Fibroblast of skin of scalp (primary cell): ENCODE measurements at places on chromosomes 3 and 15.

- DNase-seq: peak; percentile 93
Observed at GRCh38 chr3:172749230-172749965, 1.1 kb upstream of the ECT2 start.

GRCh38 chr3:119408243-119408950, 55.0 kb downstream of the TMEM39A start:
- DNase-seq: no peak

DNA sequence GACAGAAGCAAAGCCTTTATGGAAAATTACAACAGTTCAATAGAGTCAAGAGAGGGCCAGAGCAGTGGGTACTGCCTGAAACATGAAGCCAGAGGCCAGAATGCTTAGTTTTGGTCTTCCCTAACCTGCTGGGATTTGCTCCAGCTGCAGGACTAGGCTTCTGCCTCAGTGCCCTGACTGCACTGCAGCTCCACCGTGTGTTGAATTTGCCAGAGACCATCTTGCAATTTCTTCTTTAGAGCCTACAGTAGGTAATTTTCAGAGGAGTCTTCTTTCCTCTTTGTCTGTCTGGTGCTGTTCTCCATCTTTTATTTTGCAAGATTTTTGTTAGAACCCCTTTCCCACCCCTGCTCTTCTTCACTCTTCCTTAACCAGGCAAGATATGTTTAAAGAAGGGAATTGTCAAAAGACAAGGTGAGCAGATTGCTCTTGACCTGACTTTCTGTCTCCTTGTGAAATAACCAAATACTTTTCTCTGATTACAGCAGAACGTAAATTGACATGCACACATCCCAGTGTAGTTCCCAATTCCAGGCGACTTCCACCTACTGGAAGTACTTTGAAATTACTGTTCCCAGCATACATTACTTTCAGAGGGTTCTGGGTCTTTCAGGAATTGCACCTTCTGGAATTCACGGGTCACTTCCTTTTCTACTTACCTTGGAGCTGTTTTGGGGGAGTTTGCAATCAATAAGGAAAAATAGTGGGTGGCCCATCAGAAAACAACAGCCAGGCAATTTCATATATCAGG, 161.2 kb downstream of the MINAR1 start:
- peak; percentile 20 for DNase-seq

DNA sequence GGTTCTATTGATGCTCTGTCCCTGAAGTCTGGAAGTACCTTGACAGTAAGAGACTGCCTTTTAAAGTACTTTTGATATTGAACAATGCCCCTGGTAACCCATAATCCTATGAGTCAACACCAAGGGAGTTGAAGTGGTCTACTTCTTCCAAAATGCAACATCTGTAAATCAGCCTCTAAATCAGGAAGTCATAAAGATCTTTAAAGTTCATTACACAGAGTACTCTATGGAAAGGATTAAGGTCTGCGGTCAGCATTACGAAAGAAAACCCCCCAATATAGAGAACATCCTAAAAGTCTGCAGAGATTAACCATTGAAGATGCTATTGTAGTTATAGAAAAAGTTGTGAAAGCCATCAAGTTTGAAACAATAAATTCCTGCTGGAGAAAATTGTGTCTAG, 52.7 kb upstream of the CMC1 start:
- no peak for DNase-seq

DNA sequence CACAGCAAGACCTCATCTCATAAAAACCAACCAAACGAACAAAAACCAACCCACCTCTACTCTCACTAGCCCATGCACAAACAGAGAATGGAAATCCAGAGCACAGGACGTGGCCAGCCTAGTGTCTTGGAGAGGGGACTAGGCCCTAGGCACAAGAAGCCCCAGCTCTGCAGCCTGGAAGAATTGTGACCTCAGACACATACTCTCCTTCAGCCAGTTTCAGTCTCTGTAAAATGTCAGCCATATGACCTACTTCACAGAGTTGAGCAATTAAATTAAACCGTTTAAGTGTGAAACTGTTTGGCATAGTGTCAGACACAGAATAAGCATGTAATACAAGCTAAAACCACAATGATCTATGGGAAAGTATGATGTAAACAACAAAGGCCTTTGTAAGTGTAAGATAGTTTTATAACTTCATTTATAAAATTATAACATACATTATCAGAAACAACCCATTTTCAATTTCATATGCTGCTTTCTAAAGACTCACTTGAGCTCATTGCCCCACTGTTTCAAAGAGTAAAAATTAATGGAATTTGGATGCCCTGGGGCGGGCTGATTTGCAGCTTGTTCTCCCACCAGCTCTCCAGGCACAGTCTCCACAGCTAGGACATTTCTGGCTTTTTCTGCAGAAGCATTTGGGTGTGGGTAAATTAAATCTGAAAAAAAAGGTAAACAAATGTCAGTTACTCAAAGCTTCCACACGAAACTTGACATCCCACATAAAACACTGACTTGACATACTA, 32.9 kb downstream of the TBC1D2B start:
- DNase-seq: no peak

DNA sequence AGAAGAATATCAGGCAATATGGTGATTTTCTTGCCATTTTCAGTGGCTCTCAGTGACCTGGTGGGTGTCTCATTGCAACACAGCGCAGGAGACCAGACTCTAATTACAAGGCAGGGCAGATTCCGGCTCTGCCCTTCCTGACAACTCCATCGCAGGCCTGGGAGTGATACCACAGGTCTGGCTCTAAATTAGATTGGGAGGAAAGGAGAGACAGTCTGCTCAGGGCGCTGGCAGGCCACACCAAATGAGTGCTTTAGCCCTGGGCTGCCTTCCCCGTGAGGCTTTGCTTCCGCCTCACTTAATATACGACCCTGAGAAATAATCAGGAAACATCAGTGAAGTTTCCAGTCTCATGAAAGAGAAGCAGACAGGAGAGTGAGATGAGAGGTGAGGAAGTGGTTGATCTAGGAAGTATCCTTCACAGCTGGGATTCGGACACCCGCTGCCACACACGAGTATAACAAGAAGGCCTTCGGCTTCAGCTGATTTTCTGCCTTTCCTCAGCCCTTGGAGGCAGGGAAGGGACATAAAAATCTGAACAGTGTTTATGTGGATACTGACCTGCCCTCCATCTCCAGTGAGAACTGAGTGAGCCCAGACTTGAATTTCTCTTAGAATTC, 73.7 kb upstream of the PROK2 start:
- DNase-seq: no peak

DNA sequence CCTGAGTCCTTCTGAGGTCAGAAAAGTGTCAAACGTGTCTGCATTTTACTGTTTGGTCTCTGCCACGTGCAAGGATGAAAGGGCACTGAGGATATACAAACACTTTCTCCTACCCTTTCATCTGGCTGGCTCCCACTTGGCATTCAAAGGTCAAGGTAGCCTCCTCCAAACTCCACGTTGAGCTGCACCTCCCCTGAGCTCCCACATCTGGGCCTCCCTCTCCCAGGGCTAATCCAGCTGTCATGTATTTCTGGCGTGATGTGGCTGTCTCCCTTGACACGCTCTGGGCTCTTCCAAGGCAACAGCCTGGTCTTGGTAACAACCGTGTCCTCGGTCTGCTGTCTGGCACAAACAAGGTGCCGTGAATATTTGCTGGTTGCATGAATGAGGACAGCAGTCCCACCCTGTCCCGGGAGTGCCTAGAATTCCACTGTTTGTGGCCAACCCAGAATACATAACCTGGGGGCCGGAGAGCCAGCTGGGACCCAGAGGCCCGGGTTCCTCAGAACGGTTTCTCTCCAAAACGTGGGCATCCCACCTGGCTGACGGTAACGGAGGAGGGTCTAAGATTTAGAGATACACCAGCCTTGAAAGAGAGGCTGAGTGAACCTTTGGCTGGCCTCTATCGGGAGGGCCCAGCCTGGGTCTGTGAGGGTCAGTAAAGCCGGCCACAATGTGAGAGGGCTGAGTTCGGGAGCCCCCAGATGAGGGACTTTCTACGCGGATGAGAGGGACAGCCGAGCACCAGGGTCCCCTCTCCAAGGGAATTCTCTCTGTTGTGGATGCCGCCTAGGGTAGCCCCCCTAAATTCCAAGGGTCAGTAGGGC, 767 bp downstream of the GLT8D1 start:
- peak; percentile 27 for DNase-seq

GRCh38 chr3:195172039-195172684, 98.8 kb downstream of the XXYLT1 start:
- peak; percentile 65 for DNase-seq

- peak; percentile 15 for DNase-seq
Observed at GRCh38 chr3:32646761-32647160, 38.2 kb upstream of the CNOT10 start.

GRCh38 chr3:37793889-37794591, 67.6 kb upstream of the CTDSPL start:
- no peak for DNase-seq

DNA sequence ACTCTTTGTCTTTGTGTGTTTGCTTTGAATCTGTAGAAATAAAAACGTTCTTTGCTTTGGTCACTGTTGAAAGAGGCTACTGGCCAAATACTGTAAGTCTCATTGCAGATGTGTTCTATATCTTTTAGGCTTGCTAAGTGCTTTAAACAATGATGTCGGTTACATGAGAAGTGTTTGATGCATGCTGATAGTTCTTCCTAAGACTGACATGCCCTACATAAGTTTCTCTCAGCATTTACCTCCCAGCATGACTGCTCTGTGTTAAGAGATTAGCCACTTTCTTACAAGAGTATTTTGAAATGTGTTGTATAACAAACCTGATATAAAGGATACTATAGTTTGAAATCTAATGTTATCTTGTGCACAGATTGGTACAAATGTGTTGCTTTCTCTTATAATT, 1088.7 kb downstream of the NSUN3 start:
- DNase-seq: no peak

- DNase-seq: peak; percentile 37
Observed at GRCh38 chr15:70617076-70617910, 146.1 kb downstream of the UACA start.

- peak; percentile 71 for DNase-seq
Observed at GRCh38 chr3:81764665-81765064, 3.2 kb upstream of the GBE1 start.

DNA sequence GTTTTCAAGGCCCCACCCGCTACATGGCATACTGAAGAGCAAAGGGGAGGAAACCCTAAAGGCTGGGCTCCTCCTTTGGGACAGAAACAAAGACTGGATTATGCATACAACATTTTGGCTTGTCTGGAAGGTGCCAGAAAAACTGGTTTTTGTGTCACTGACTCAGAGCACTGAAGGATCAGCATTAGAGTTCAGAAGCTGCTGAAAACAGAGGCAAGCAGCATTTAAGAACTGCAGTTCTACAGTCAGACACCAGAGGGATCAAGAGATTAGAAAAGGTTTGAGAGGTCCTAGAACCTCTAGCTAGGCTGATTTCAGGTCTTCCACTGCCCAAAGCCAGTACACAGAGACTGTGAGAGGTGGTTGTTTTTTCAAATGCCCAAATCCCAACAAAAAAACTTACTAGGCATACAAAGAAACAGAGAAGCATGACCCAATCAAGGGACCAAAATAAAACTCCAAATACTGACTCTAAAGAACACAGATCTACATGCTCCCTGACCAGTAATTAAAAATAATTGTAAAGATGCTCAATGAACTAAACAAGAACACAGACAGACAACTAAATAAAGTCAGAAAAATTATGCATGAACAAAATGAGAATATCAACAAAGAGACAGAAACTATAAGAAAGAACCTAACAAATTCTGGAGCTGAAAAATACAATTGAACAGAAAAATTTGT, 91.2 kb downstream of the SENP2 start:
- DNase-seq: peak; percentile 72

GRCh38 chr3:94614192-94614591, 551.3 kb downstream of the NSUN3 start:
- DNase-seq: no peak

DNA sequence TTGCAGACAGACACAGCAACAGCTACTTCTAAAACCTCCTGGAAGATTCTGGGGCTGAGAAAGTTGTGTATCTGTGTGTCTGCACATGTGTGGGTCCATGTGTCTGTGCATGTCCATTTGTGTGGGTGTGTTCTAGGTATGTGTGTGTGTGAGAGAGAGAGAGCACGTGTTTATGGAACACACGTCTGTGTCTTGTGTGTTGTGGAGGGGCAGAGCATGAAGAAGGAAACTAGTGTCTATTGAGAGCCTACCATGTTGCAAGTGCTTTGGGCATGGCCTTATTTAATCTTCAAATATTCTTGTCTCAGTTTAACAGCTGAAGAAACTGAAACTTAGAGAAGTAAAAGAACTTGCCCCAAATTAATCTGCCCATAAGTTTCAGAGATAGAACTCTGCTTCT, 327.5 kb downstream of the UACA start:
- no peak for DNase-seq

DNA sequence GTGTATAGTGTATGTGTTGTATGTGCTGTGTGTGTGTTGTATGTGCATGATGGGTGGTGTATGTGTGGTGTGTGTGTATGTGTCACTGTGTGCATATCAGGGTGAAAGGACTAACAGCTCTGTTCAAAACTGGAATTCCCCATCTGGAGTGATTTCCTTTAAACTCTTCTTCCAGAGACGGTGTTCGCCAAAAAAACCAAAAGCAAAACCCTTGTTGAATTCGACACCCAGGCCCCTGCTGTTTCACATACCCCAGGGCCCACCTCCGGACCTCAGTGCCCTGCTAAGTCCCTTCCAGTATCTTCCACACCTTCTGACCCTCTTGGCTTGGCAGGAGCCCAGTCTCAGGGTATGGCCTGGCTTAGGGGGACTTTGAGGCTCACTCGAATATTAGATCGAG, 44.9 kb upstream of the SEC13 start:
- DNase-seq: peak; percentile 22

- DNase-seq: peak; percentile 66
Observed at GRCh38 chr3:100024520-100025303, 89.6 kb downstream of the FILIP1L start.

- no peak for DNase-seq
Observed at GRCh38 chr15:34085746-34086145, 15.9 kb downstream of the EMC7 start.

GRCh38 chr3:18177271-18177670, 247.9 kb downstream of the SATB1 start:
- DNase-seq: no peak

DNA sequence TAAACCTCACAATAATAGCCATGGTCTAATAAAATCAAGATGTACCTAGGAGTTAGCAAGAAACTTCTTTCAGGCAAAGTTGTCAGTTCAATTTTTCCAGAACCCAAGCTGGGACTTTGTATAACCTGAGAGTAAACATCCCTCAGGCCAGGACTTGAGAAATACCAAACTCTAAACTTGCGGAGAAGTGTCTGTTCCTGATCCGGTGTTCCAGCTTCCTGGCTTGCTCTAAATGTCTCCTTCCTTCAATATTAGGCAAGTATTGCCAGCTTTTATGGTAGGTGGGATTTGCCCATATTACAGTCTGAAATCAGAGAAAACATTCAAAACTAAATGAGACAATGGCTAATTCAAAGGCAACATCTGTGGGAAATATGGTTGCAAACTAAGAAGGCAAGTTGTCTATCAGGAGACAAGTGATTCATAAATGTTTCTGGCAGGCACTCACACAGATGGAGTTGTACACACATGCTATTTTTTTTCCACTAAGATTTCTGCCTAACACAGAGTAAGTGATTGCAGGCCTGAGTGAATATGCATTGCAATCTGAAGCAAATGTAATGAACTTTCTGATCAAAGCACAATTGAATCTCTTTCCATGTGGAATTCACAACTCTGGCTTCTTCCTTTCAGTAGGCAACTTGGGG, 88.3 kb upstream of the COL8A1 start:
- DNase-seq: no peak

- DNase-seq: no peak
Observed at GRCh38 chr15:67021455-67021854, 43.9 kb upstream of the SMAD3 start.

- no peak for DNase-seq
Observed at GRCh38 chr3:68681766-68682165, 250.6 kb downstream of the TAFA4 start.
